ENCODE measurements at places on chromosomes 5 and 9.

DNA sequence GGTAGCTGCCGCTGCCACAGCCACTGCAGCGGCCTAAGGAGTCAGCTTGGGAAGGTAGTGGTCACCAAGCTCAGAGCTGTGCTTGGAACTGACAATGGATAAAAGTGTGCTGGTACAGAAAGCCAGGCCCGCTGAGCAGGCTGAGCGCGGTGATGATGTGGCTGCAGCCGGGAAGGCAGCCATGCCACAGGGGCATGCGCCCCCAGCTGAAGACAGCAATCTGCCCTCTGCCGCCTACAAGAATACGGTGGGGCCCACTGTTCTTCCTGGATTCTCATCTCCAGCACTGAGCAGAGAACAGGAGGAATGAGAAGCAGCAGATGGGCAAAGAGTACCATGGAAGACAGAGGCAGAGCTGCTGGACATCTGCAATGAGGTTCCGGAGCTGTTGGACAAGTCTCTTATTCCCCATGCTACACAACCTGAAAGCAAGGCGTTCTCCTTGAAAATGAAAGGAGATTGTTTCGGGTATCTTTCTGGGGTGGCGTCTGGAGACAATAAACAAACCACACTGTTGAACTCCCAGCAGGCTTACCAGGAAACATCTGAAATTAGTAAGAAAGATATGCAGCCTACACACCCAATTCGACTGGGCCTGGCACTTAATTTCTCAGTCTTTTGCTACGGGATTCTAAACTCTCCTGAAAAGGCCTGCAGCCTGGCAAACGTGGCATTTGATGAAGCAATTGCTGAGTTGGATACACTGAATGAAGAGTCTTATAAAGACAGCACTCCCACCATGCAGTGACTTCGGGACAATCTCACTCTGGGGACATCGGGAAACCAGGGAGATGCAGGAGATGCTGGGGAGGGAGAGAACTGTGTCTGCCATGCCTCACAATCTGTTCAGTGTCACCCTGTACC is 22.8 kb upstream of the ANKRD18A start:
- DNase-seq: no peak

DNA sequence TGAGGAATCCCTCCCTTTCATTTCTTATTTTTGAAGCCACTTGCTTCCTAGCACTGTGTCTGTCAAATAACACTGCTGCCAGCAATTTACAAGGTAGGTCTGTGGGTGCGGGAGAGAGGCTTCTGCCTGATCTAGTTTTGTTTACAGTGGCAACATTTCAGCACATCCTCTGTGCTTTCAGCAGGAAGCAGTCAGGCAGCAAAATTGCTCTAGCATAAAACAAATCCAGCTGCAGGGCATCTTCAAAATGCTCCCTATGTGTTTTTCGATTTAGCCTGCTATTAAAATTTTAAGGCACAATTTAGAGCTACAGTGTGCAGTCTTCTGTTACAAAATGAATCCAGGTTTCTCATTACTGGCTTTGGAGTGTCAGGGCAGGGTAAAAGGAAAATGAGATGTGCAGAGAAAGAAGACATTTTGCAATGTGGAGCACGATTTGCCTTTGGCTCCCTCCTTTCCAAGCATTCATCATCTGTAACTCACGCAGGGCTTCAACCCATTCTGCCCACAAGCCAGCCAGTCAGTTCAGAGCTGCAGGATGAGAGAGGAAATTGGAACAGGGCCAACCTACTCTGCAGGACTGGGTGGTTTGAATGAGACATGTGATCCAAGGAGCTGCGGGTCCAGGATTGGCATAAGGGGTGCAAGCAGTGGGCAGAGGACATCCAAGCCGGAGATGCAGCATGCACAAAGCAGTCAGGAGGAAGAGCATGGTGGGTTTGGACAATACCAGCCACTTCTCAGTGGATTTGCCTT is 143.4 kb upstream of the APC start:
- no peak for DNase-seq

GRCh38 chr5:161311146-161311708 is 235.3 kb downstream of the GABRB2 start:
- no peak for DNase-seq

GRCh38 chr9:105299190-105299854 is 54.9 kb downstream of the SLC44A1 start:
- no peak for DNase-seq

DNA sequence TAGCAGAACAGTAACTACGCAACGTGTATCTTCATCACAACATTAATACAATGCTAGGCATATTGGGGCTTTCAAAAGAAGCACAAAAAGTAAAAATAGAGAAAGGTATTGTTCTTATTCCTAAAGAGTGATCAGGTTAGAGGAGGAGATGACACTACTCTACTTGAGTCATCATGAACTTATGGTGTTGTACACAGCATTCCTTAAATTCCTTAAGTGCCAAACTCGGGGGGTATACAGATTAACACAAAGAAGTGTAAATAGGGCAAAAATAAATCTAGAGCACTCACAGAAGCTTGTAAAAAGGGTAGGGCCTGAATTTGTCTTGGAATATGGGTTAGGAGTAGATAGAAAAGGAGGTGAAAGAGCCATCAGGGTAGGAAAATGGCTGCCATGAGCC is 308.0 kb upstream of the DAP start:
- DNase-seq: no peak

DNA sequence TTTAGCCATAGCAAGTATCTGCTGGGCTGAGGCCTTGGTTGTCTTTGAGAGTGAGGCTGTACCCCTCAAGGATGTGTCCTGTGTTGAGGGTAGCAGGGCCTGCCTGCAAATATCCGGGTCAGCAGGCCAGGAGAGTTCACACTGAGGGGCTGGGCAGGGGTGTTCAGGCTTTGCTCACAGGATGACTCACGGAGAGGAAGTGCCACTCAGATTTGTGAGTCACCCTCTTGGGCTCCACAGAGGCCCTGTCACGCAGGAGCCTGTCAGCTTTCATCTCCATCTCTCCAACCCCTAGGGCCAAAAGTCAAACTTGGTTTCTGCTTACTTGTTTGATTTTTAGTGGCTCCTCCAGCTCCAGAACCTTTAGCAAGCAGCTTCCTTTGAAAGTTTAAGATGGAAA is 211.5 kb downstream of the SEC61B start:
- DNase-seq: no peak

GRCh38 chr5:54259090-54259489 is 51.3 kb downstream of the ARL15 start:
- DNase-seq: no peak

DNA sequence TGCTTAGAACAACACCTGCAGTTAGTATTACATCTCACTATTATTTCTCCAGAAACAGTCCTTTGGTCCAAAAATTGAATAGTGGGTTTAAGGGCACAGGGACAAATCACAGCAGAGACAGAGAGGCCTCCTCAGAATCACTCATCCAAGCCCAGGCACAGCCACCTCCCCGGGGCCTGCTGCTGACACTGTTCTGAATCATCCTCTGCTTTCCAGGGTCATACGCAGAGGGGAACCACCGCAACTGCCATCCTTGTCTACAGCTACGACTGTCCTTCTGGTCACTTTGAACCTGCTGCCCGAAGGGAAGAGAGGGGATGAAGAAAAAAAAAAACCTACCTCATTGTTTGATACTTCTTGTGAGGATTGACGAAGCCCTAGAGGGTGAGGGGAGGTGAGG is 35.3 kb upstream of the MAN2A1 start:
- DNase-seq: no peak

DNA sequence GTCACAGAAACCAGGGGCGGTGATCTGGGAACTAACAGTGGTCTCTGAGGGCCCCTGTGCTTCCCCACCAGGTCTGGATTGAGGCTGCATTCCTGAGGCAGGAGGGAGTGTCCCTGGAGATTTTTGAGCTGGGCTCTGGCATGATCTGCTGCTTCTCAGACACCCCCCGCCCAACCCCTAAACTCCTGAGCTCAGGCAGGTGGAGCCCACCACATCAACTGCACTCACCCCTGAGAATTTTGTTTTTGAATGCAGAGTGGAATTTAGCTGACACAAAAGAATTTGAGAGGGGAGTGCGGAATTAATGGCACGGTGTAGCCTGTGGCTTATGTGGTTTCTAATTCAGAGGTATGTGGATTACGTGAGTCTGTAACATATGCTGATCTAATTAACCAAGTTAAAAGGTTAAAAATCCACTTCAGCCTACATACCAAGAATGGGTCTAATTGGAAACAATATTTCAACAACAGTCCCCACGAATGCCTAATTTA is 23.9 kb upstream of the CTSL start:
- peak; percentile 46 for DNase-seq

GRCh38 chr5:90479611-90480385 is 5.1 kb downstream of the POLR3G start:
- no peak for DNase-seq

DNA sequence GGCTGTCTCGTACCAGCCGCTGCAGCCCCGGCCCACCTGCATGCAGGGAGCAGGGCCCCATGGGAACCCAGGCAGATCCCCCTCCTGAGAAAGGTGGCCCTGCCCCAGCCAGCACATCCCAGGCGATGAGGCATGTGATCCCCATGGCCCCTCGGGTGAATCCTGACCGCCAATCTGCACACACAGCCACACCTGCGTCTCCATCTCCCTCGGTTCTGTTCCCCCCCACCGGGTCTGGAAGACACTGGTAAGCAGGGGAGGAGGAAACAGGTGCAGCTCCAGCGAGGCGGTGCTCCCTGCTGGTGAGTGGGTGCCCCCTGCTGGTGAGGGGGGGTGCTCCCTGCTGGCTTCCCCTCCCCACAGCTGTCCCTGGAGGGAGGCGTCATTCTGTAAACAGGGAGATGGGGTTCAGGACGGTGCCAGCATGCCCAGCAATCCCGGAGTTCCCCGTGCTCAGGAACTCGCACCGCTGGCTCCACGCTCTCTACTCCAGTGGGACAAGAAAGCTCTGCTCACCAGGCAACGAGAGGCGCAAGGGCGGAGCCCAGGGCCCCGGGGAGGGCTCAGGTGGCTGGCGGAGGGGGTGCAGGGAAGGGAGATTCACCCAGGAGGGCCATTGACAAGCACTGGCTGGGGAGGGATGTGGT is 28.4 kb upstream of the SLC12A7 start:
- peak; percentile 71 for DNase-seq

DNA sequence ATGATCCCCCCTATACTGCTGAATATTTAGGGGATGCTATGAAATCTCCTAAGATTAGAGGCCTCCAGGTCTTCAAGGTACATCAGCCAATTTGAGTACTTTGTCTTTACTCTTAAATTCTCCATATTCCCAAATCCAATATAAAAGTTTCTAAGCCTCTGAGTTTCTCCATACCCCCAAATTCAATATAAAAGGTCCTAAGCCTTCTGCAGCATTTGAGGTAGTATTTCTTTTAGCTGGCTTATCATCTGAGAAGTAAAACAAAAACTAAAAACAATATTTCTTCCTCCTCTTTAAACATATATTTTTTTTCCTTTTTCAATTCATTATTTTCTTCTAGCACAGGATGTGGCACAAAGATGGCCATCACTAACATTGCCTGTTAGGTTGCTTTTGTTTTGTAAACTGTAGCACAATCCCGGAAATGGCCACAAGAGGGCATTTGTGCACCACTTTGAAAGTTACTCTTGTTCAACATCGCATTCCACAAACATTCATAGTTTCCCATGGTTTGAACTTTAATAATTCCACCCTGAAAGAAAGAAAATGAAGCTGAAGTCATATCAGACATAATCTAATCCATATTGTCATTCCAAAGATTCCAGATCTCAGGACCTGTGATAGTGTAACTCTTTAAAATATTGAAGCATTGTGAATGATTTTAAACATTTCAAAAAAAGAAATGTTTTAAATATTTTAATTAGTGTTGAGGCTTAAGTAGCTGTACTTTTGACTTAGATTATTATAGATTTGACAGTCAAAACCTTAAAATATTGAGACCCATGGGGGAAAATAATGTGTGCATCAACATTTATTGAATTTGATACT is 21.0 kb upstream of the SCGB3A2 start:
- DNase-seq: peak; percentile 77

- DNase-seq: peak; percentile 59
Measured at GRCh38 chr5:115168829-115169486, 750 bp downstream of the TRIM36 start.

- DNase-seq: no peak
Measured at GRCh38 chr5:107135391-107135790, 535.3 kb downstream of the EFNA5 start.

DNA sequence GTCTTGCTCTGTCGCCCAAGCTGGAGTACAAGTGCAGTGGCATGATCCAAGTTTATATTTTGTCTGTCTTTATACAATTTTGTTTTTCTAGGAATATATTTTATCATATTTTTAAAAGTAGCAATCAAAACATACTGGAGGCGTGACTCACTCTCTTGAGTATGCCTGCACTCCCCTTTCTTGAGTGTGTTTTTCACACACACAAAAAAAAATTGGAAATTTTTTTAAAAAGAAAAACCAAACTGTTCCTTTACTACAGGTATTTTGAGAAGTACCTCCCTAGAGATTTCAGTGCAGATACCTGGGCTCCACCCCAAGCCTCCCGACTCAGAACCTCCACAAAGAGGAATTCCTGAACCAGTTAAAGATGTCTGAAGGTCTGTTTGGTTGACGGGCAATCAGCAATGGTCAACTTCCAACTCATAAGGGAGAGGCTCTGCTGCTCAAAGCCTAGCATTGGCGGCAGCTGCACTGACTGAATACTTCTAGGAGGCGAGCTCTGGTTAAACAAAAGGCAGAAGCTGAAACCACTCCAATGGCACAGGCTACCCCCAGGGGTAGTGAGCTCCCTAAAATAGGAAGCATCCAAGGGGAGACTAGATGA is 27.4 kb downstream of the PDE6A start:
- no peak for DNase-seq

DNA sequence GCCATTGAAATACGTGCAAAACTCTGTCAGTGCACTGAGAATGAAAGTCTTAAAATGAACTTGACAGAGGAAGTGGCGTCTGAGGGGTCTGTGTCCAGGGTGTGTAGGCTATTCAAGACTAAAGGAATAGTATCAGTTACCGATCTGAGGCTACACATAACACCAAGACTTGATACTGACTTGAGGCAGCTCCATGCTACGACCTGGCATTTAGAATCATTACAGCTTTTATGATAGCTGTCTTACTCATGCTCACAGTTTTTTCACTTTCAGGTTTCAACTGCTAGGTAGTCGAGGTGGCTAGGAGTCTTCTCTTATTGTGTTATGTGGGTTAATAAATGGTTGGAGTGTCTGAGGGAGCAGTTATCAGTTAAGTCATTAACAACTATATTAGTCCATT is 92.8 kb upstream of the SLCO6A1 start:
- no peak for DNase-seq

- DNase-seq: peak; percentile 90
Measured at GRCh38 chr9:89603767-89604665, 796 bp upstream of the GADD45G start.

DNA sequence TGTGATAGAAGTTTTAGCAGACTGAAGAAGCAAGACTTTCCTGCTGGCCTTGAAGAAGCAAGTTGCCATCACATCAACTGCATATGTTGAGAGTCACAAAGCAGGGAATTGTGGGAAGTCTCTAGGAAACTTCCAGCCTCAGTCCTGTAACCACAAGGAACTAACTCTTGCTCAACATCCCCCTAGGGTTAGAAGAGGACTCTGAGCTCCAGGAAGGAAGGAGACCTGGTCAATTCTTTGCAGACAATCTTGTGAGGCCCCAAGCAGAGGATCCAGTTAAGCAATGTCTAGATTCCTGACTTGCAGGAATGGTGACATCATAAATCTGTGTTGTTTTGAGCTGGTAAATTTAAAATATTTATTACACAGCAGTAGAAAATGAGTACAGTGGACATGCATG is 18.6 kb upstream of the ZNF366 start:
- DNase-seq: no peak

All from WTC11 (cell line).